NCI-H345 (cell line): ENCODE measurements at places on chromosomes 6 and 20.

- DNase-seq = peak; percentile 77
These were observed 31.8 kb upstream of the RALGAPA2 start for GRCh38 chr20:20744170-20744725.

DNA sequence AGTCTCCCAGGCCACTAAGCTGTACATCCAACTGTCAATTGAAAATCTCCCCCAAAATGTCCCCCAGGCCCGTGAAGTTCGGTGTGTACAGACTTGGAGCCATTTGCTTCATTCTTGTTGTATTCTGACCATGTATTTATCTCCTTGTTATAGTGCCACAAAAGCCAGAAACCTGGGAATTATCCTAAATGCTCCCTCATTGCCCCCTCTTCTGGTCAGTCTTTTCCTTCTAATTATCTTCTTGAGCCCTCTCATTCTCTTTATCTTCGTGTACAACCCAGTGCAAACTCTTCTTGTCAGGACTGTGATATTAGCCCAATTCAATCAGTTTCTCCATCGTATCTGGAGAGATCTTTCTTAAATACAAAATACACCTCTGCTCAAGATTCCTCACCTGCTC lies 64.7 kb downstream of the RFX6 start:
- no peak for DNase-seq

DNA sequence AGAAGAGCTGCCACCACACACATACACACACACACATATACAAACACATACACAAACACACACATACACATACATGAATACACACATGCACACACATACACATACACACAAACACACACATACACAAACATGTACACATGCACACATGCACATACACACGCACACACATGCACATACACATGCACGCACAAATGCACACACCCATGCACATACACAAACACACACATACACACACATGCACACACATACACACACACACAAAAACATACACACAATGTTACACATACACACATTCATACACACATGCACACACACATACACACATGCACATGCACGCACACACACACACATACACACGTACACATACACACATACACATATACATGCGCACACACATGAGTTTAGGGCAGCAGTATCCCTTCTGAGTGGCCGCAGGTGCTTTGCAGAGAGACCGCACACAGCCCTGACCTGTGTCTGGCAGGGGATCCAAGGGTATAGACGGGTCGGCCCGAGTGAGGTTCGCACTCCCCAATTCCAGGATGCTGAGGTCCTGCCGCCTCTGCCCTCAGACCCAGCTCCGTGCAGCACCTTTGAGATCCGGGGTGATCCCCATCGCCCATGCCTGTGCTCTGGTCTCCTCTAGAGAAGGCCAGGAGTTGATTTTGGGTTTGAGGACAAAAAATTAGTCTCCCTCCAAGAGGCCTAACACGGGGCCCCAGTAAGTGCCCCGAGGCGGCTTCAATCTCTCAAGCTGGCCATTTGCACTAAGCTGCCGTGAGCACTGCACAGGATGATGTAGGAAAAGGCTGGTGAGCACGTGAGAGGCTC lies 56.8 kb downstream of the TMEM242 start:
- DNase-seq = no peak

GRCh38 chr6:33205191-33206026 lies 954 bp downstream of the HSD17B8 start:
- DNase-seq = no peak

- no peak for DNase-seq
These were observed 116.1 kb upstream of the TRAF3IP2 start for GRCh38 chr6:111721753-111722154.

- no peak for DNase-seq
These were observed 26.7 kb upstream of the FNDC1 start for GRCh38 chr6:159142531-159142930.

DNA sequence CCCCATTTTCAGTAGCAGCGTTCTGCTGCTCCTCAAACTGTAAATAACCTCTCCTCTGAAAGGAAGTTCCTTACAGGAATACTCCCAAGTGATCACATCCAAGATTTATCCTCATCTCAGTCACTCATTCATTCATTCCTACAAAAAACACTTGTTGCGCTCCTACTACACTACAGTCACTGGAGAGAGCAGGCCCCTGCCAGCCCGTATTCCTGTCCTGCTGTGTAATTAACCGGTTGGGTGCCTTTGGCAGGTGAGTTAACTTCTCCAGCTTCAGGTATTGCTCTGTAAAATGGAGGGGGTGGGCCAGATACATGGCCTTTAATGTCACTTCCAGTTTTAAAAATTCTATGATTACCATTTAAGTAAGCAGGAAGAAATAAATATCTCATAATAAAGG lies 15.0 kb upstream of the ZBTB24 start:
- DNase-seq = peak; percentile 54

- no peak for DNase-seq
These were observed 103.4 kb upstream of the RALGAPA2 start for GRCh38 chr20:20815711-20816455.

DNA sequence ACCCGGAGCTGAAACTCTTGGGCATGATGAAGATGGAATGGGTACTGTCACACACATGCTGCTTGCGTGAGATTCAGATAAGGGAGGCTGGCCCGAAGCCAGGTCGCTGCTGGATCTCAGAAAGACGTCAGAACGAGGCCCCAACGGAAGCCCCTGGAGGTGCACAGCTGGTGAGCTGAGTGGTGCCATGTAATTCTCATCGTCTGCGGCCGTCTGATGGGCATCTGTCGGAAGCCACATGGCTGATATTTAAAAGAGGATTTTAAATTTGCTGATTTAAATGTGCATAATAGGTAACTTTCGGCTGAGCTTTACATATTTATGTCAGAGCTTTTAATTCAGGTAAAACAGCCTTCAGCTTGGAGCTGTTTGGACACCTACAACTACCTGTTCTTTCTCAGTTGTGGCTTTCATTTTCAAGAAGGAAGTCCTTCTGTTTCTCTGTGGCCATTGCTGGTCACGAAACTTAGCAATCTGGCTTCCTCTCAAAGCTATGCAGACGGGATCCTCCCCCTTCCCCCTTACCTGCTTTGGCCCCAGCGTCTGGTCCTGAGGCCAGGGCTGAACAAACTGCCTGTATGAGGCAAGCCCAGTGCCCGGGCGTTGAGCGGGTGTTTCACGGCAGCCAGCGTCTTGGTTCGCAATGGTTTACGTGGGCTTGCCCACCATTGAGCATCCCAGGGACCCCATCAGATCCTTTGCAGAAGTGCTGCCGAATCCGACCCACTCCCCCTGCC lies 9.2 kb downstream of the SLCO4A1 start:
- DNase-seq = peak; percentile 91

DNA sequence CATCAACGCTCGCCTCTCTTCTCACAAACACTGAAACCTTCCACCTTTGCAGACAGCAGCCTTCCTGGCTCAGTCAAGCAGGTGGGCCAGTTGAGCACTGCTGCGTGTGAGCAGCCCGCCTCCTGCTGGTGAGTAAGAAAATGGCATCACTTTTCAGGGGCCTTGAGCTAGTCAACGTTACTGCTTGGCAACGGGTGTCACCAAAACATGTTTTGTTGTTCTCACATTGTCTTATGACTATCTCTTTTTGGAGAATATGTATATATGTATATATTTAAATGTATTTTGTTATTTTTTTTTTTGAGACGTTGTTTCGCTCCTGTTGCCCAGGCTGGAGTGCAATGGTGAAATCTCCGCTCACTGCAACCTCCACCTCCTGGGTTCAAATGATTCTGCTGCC lies 97.0 kb upstream of the AGPAT4 start:
- peak; percentile 59 for DNase-seq

DNA sequence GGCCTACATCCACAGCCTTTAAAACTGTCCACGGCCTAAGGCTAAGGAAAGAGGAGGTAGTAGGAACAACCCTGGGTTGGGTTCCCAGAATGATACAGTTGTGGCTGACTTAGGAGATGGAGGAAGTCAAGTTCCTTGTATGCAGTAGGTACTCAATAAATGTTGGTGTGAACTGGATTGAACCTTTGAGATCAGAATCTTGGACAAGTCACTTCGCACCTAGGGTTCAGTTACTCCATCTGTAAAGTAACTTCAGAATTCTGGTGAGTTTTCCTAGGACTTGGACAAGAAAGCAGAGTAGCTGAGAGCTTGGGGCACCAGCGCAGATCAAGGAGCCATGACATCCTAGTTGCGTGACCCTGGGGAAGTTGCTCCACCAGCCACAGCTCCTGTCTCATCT lies 9.1 kb downstream of the XKR7 start:
- DNase-seq = no peak

GRCh38 chr20:16917636-16918035 lies 169.5 kb downstream of the OTOR start:
- DNase-seq = peak; percentile 6

DNA sequence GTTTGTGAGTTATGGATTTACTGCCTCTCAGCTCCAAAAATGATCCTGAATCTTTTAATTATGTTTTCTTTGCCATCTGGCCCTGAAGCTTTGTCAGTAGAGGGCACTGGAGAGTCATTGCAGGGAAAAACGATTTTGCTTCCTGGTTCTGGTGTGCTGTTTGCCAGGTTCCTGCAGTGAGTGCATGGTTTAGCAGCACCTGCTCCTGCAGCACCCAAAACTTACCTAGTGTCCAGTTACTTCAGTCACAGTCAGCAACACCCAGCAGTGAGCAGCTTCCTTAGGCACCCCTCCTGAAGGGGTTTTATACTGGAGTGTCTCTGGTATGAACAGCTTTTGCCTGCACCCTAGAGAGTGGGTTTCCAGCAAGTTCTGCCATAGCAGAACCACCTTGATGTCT lies 6.0 kb upstream of the TRIM26 start:
- peak; percentile 79 for DNase-seq

GRCh38 chr6:111342913-111343312 lies 140.1 kb downstream of the REV3L start:
- DNase-seq = no peak

- no peak for DNase-seq
These were observed 14.8 kb downstream of the TRIM26 start for GRCh38 chr6:30198166-30199084.

GRCh38 chr20:53676987-53677386 lies 83.3 kb upstream of the ZNF217 start:
- no peak for DNase-seq

GRCh38 chr6:9197726-9198125 lies 762.4 kb upstream of the SLC35B3 start:
- DNase-seq = no peak

DNA sequence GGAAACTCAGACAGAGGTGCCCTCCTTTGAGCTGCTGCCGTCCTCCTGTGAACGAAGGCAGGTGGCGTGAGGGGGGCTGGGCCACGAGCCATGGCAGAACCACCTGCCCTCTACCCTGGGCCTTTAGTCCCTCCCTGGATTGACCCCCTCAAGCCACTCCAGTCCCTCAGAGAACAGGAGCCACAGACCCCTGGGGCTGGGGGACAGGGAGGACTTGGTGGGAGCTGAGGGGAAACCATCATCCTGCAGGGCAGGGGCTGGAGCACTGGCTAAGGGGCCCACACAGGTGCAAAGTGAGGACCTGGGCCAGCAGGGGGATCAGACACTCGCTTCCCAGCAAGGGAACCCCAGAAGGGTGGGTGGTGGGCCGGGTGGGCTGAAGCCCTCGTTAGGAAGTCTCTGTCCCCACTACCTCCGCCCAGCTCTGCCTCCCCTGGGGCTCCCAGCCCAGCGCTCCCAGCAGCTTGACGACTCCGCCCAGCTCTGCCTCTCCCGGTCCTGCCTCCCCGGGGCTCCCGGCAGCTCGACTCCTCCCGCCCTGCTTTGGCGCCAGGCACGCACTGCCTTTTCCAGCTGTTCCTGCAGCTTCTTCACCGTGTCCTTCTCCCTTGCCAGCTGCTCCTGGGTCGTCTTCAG lies 44.4 kb downstream of the DSTN start:
- peak; percentile 49 for DNase-seq

DNA sequence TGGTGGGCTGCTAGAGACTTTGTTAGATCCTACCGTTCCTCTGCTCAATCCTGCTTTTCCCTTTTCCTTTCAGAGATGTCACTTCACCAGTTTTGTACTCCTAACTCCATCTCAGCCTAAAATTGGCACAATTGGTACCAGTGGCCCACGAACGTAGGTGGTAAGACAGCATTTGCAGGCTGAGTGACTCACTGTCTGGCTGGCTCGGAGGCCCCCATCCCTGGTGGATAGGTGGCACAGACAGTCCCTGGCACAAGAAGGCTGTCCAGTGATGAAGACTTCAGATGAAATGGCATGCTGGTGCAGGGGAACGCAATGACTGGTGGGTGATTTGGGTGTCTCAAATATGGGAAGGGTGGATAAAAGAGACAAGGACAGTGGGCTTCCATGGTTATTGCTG lies 11.1 kb downstream of the HEBP2 start:
- no peak for DNase-seq

- no peak for DNase-seq
These were observed 25.0 kb downstream of the BMP7 start for GRCh38 chr20:57241363-57241991.

GRCh38 chr6:104396077-104396476 lies 463.6 kb downstream of the HACE1 start:
- DNase-seq = no peak

- DNase-seq = no peak
These were observed 74.8 kb downstream of the PHACTR1 start for GRCh38 chr6:12791371-12791770.

DNA sequence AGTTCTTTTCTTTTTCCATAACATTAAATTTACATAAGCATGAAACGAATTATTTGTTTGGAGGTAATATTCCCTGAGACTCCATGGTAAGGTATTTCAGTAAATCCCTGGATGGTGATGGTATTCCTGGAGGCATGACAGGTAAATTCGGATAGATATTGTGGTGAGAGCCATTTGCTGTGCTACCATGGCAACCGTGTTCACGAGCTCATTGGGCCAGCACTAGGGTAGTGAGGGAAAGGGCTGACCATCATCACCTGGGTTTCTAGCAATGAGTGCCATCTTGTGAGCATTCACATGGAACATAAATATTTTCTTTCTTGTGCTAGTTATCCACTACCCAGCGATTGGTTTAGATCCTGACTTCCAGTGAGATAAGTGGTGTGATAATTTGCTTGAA lies 51.9 kb upstream of the GNRH2 start:
- DNase-seq = no peak

DNA sequence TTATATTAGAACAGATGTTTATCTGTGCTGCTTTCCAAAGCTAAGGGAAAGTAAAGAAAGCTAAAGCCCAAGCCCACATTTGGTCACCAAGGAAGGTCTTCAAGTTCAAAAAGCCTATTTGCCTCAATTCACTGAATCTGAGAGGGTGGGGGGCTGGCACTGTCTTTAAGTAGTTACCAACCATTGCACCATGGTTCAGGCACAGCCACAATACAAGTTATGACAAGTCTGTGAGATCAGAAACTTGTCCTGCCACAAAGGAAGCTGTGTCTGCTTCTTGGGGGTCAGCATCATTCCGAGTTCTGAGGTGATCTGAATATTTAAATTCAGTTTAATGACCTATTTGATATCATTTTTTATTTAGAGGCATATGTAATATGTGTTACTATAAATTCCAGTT lies 78.3 kb upstream of the OPRM1 start:
- DNase-seq = no peak

GRCh38 chr6:136927292-136927691 lies 5.2 kb downstream of the SLC35D3 start:
- peak; percentile 23 for DNase-seq

- DNase-seq = no peak
These were observed 130.1 kb upstream of the DOK5 start for GRCh38 chr20:54345301-54345724.

GRCh38 chr6:3739311-3739897 lies 12.1 kb downstream of the PXDC1 start:
- DNase-seq = no peak
